ENCODE measurements at places on chromosomes 13 and 19.

- DNase-seq = no peak
Observed at GRCh38 chr13:28684257-28684656, 25.3 kb downstream of the POMP start.

DNA sequence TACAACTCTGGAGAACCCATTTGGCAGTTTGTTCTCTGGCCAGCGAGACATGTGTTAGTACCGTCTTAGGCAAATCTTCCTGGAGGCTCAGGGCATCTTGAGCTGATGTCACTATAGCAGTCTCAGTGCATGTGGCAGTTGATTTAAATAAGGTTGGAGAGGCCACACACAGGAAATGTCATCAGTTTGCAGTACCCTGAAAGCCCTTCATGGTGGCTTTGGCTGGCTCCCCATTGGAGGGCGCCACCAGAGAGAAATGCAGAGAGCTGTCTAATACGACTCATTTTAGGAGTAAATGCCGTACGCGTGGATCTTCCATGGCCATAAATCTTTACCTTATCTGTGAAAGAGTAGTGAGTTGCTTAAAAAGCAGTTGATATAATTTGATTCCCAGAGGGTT lies 163.1 kb downstream of the STK24 start:
- no peak for DNase-seq

GRCh38 chr13:73656863-73657262 lies 477.3 kb downstream of the KLF12 start:
- no peak for DNase-seq

- DNase-seq = no peak
Observed at GRCh38 chr13:109569958-109570711, 216.2 kb downstream of the IRS2 start.

DNA sequence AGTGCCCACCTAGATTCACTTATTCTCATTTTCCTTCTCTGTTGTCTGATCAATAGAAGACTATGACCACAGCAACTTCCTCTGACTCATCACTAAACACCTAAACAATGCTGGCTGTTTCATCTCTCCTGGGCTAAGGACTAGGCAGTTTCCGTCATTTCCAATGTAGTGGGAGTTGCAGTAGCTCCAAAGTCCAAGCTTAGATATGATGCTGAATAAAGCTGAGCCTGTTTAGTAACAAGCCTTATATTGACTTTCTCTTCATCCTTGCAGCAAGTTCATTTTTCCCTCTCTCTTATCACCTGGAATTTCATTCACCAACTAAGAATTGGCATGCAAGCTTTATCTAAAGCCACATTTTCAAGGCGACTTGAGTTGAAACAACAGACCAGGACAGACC lies 53.5 kb upstream of the PCDH9 start:
- DNase-seq = no peak

DNA sequence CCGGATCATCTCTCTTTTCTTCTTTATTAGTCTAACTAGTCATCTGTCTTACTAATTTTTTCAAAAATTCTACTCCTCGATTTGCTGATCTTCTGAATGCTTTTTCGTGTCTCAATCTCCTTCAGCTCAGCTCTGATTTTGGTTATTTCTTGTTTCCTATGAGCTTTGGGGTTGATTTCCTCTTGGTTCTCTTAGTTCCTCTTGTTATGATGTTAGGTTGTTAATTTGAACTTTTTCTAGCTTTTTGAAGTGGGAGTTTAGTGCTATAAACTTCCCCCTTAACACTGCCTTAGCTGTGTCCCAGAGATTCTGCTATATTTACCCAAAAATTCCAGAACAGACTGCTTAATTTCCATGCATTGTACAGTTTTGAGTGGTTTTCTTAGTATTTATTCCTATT lies 3.4 kb downstream of the FCAR start:
- DNase-seq = no peak

- no peak for DNase-seq
Observed at GRCh38 chr13:79995334-79995733, 345.6 kb downstream of the SPRY2 start.

DNA sequence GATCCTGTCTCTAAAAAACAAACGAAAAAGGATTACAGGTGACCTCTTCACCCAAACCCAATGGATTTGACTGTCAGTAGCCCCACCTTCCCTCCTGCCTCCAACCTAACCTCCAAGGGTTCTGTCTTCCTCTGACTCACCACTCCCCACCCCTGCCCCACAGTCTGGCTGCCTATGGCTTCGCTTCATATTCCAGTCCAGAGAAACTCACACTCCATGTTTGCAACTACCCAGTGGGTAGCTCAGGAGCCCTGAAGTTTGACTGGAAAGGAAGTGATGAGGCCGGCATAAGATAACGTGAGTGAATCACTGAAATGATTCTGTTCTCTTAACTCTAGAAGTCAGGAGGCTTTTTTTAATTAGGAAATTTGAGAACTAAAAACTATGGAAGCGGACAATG lies 303.9 kb downstream of the FOXO1 start:
- DNase-seq = no peak

GRCh38 chr19:45408121-45408520 lies 1.7 kb downstream of the POLR1G start:
- no peak for DNase-seq

DNA sequence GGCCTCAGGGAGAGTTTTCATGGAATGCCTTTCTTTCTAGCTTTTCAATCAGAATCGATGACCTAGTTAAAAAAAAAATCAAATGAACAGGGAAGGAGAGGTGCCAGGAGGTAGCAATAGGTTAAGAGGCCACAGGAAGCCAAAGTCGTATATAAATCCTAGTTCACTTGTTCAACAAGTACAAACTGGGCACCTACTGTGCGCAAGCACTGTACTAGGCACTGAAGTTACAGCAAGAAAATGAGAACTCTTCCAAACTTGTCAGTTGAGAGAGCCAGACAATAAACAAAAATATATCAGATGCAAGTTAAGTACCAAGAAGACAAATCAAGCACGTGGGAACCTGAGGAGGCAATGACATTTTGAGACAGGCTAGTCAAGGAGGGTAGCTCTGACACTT lies 6.1 kb downstream of the SUGP2 start:
- no peak for DNase-seq

GRCh38 chr19:4657835-4658234 lies 12.3 kb downstream of the MYDGF start:
- no peak for DNase-seq

DNA sequence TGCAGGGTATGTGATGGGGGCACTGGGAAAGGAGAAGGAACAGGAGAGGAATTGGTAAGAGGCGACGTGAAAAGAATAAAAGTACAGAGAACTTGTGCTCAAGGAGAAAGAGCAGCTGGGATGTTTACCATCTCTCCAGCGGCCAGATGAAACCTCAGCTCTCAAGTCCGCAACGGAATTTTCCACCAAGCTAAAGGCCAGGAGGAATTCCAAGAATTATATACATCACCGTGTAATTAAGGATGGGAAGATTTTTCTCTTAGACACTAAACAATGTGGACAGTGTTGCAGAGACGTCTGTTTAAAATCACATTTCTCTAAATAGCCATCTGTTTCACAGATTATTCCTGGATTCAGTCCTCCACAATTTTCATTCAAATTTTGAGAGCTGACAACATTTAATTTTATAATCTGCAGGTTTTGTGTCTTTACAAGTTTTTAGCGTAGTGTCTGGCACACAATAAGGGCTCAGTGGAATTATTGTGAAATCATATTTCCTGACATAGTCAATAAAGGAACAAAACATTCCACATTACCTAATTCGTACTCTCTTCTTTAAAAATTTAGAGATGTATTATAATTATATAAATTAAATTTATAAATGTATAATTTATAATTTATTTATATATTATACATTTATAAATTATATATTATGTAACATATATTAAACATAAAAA lies 23.0 kb upstream of the USP29 start:
- no peak for DNase-seq

GRCh38 chr13:113342820-113343691 lies 20.9 kb downstream of the GRTP1 start:
- DNase-seq = no peak

- no peak for DNase-seq
Observed at GRCh38 chr13:20571676-20572075, 4.7 kb downstream of the IFT88 start.

- no peak for DNase-seq
Observed at GRCh38 chr19:58498316-58499020, 13.3 kb downstream of the SLC27A5 start.

GRCh38 chr19:38852231-38853044 lies 2.7 kb upstream of the HNRNPL start:
- DNase-seq = no peak

- no peak for DNase-seq
Observed at GRCh38 chr13:62046512-62046911, 630.9 kb upstream of the PCDH20 start.

GRCh38 chr19:51576850-51577249 lies 5.8 kb downstream of the ZNF175 start:
- DNase-seq = no peak

DNA sequence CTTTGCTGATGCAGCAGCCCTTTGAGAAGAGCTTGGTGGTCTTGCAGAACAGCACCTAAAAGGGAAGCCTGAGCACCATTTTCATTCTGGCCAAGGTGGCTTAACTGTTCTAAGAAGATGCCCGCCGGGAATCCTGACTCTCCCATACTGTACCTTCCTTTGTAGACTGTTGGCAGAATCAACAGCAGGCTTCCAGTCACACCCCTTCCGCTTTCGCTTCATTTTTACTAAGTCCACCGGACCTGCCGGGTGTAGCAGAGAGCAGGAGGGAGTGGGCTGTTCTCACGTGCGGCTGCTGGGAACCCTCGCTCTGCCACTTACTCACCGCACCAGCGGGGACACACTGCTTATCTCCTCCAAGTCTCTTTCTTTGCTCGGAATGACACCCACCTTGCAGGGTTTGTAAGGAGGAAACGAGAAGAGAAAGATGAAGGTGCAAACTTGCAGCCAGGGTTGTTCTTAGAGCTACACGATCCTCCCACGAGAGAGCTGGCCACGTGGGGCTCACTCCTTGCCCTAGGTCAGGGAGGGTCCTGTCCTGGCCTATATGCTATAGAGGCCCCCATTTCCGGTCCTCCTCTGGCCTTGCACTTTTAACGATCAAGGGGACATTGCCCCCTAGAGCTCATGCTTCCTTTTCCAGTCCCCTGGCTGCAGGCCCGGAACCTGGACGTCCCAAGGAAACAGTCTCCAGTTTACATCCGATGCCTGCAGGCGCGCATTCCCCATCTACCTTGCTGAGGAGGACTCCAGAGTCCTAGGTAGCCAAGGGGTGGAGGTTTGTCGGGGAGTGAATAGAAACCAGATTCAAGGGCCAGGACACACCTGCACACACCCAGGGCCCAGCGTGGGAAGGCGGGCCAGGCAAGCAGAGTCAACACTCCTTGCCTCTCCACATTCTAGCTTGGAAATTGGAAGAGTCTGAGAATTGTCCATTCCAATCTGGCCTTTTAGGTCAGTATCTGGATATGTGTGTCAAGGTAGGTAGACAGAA lies 453.6 kb downstream of the IRS2 start:
- no peak for DNase-seq

DNA sequence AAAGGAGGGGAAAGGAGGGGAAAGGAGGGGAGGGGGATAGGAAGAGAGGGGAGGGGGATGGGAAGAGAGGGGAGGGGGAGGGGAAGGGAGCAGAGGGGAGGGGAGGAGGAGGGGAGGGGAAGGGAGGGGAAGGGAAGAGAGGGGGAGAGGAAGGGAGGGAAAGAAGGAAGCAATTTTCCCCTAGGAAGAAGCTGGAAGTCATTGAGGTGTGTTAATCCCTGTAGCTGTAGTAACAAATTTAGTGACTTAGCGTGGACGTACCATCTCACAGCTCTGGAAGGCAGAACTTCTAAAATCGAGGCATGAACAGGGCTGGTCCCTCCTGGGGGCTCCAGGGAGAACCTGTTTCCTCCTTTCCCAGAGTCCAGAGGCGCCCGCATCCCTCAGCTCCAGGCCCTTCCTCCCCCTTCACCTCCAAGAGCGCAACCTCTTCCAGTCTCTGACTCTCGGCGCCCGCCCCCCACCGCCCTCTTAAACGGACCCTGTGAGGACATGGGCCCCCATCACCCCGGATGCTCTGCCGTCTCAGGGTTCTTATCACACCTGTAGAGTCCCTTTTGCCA lies 5.6 kb upstream of the CDC34 start:
- DNase-seq = no peak

DNA sequence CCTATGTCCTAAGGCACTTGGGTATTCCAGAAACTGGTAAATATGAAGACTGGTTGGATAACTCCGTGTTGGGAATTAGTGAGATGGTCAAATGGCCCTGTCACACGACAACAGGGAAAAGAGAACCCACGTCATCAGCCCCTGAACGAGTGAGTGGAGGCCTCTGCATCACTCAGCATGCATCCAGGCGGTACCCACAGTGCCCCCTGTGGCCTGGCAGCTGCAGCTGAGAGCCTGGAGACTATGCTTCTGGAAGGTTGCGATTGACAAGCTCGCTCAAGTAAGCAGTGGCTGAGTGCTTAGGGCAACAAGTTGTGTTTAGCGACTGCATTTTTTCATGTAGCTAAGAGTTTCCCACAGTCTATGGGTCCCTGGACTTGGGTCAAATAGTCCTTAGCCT lies 55.9 kb downstream of the COL4A2 start:
- DNase-seq = no peak

DNA sequence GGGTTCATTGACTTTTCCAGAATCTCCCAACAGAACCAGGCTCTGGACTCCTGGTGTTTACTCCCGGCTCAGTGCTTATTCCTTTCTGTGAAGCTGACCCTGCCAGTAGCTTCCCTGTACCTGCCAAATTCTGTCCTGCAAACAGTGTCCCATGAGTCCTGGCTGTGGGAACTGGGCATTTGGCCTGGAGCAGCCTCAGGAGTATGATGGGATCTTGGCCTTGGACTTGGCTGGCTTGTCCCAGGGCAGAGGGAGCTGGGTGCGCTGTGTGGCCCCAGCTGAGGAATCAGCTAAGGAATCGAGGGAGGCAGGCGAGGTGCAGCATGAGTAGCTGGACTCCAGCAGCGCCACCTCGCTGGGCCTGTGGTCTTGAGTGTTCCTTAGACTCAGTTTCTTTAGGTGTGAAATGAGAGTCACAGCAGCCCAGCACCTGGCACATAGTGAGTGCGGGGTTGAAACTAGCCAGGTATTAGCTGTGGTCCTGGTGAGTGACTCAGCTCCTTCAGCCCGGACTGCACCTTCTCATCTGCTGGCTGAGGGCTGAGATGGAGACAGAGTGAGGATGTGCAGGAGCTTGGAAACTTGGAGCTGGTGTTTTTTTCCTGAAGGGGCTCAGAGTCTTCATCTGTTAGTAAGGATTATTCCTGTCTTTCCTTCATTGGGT lies 10.4 kb downstream of the CLASRP start:
- DNase-seq = no peak

Measured in stimulated activated CD4-positive, alpha-beta T cell treated with anti-CD3 and anti-CD28 coated beads, TNF-alpha, amount 100 ng/mL, for 1 hour (primary cell).